Stimulated activated effector memory CD8-positive, alpha-beta T cell treated with anti-CD3 and anti-CD28 coated beads, Interleukin-12 subunit alpha, Interleukin-12 subunit beta, amount 100 ng/mL, for 72 hours (primary cell): ENCODE measurements at places on chromosomes 2 and 18.
A peak's percentile ranks its signal among the peaks of the same experiment; 100 is the strongest.

GRCh38 chr2:178271629-178272333 is 77.5 kb downstream of the OSBPL6 start:
- no peak for DNase-seq

DNA sequence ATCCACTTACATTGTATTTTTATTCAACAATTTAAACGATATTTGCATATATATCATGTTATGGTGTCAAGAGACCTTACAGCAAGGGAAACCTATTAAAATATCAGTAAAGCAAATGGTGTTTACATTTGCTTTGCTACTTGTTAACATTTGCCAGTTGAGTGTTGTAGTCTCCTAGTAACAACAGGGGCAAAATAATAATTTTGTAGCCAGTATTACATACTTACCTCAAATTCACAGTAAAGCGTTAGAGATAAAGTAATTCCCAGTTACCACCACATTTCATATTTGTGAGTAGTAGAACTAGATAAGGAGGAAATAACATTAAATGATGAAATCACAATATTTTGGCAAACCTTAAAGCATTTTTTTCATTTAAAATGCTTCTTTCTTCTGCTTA is 71.3 kb downstream of the FASTKD2 start:
- no peak for DNase-seq

DNA sequence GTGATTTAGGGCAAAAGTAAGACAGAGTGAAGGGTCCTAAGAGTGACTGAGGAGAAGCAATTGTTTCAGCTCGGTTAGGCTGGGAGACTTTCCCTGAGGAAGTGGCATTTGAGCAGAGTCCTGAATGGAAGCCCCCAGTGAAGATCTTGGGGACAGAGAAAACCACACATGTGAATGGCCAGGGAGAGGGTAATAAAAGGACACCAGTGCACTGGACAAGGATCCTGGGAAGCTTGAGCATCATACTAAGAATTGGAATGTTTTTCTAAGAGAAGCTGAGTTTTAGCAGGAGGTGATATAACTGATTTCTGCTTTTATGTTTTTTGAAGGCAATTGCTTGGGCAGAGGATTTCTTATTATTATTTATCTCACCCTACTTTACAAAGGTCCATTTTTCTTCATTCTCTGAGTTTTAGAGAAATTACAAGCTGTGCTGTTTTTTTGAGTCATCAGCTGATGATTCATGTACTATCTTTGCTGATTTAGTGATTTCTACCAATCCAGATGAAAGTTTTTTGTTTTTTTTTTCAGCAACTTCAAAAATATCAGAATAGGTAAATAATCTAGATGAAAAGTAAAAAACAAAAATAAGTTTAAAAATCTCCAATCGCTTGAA is 43.5 kb downstream of the MFSD6 start:
- DNase-seq, result no peak

DNA sequence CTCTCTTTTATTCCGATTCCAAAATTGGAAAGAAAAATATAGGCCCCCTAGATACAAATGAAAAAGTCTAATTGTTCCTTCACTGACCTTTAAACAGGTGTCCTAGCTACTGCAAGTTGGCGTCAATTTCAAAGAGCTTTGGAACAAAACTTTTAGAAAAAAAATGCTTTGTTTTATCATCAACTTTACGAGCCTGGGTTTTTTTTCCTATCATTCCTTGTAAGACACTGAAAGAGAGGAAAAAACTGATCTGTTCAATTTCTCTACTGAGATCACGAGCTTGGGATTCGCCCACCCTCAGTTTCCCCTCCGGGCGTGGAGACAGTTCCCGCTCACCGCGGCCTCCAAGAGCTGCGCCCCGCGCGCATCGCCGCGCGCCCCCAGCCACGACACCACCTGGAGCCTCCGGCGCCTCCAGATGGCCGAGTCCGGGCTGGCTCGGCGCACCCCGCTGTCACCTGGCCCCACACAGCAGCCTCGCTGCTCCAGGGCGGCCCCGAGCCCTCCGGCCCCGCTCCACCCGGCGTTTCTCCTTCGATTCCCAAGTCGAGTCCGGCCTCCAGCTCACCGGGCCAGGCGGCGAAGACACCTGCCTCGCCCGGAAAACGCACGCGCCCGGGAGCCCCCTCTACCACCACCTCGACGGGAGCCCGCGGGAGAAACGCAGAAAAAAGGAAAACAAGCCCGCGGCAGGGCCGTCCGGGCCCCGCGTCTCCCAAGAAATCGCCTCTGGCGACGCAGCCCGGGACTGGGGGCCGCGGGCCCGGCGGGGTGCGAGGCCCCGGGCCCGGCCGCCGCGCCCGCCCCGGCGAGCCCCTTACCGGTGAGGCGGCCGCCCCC is 656 bp downstream of the TBC1D8 start:
- no peak for DNase-seq

DNA sequence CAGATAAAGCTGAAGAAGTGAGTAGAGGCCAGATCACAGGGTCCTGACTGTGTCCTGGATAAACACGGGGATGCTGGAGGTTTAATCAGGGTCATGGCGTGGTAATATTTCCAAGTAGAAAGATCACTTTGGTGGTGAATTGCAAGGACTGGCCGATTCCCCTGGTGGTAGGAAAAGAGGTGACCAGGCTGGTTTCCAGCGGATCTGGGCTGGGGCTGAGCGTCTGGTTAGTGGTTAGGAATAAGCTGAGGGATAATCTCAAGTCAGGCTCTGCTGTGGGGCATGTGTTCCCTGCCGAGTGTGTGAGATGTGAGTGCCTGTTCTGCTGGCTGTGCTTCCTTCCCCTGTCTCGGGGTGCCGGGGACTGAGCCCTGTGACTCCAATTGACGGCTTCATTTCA is 484.0 kb downstream of the TSN start:
- no peak for DNase-seq

DNA sequence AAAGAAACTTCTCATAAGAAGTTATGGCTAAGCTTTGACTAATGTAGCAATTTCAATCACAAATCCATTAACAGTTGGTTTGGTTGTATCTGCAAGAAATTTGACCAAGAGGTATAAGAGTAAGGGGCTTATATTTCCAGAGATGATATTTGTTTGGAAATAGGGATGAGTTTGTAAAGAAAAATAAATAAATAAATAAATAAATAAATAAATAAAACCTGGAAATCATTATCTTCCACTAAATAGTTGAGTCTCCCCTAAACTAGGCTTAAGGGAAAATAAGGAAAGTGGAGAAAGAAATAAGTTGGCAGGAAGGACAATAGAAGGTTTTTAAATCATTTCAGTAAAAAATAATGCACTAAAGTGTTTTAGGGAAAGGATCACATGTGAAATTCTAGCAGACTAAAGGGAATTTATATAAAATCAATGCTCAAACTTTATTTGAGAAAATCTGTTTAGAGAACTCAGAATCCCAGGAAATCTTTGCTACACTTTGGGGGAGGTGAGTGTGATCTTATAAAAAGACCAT is 23.5 kb upstream of the SCN7A start:
- no peak for DNase-seq

DNA sequence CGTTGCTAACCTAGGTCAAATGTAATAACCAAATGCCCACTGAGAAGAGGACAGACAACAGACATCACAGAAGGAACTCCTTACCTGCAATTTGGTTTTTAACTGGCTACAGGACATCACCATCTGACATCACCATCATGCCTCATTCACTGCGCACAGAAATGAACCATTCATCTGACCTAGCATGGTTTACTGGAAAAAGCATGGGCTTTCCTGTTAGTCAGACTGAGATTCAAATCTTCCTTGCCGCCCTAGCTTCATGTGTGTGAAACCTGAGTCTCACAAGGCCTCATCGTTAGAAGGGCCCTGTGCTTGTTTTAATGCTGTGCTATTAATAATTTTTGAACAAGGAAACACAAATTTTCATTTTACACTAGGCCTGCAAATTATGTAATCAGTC is 1.1 kb upstream of the HIBCH start:
- peak; percentile 76 for DNase-seq

DNA sequence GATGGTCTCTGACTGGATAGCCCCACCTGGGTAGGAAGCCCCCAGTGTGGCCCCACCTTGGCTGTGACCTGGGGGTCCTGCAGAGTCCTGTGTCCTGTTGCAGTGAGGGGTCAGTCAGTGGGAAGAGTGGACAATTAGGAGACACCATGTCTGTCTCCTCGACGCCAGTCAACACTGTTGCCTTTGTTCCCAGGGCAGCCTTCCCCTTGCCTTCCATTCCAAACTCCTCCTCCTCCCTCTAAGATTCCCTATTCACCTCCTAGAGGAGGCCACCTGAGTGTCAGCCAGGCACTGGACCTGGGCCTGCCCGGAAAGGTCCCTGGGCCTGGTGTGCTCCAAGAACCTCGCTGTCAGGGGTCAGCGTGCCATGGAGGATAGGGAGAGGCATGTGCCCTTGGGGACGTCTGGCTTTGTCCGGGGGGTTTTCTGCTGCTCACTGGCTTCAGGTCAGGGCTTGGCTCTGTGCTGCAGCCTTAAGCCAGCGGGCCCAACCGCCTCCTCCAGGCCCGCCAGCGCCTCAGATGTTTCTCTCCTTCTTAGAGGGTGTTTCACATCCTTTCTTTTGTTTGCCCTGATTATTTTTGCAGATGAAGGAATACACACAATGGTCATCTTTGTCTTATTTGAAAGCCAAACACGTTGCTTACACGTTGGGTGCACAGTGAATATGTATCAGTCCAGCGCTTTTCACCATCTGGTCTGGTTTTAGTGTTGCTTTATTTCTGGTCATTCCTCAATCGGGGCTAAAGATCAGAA is 68.9 kb downstream of the HPCAL1 start:
- DNase-seq, result no peak

GRCh38 chr2:240991378-240992263 is 6.8 kb upstream of the SNED1 start:
- no peak for DNase-seq

- no peak for DNase-seq
These were observed 244.5 kb downstream of the TCF4 start for GRCh38 chr18:55343396-55344073.

GRCh38 chr2:53252115-53252514 is 515.5 kb upstream of the CHAC2 start:
- DNase-seq, result no peak

GRCh38 chr2:202019689-202020450 is 13.8 kb upstream of the FZD7 start:
- no peak for DNase-seq

DNA sequence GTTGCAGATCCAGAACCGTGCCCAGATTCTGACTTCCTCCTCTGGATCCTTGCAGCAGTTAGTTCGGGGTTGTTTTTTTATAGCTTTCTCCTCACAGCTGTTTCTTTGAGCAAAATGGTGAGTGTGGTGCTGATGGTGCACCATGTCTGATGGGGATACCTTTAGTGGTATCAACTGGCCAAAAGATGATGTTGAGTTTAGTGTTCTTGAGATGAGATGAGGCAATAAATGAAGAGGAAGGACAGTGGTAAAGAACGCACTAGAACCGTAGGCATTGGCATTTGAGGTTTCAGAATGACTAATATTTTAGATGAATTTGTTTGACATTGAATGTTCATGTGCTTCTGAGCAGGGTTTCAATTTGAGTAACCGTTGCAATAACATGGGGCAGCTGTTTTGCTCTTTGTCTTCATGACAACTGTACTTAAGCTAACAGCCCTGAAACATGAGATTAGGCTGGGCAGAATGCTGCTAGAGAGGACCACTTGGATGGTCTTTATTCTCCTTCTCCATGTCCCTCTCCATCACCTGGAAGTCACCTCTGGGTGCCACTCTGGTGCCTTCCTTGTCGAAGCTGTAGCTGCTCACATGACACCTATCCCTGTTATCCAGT is 3.9 kb downstream of the CTLA4 start:
- DNase-seq, result no peak

- DNase-seq, result no peak
These were observed 407.3 kb upstream of the LYPD1 start for GRCh38 chr2:133077269-133077822.

- DNase-seq, result peak; percentile 70
These were observed 916 bp upstream of the PDCD1 start for GRCh38 chr2:241859436-241860183.

DNA sequence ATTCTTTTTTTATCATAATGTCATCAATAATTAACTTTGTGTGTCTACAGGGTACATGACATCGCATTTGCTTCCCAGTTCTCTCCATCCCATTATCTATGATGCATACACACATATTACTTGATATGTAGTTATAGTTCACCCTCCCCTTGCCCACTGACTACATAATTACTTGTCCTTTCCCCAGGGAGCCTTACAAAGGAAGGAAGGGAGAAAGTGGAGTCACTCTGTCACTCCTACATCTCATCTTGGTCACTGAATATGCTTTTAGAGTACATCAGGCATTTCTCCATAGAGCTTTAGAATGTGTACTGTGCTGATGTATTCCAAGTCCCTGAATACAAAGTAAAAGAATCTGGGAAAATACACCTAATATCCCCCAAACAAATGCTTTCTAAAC is 6.0 kb upstream of the DTNA start:
- no peak for DNase-seq

- no peak for DNase-seq
These were observed 89.4 kb upstream of the PXDN start for GRCh38 chr2:1833726-1834125.

- no peak for DNase-seq
These were observed 1.2 kb upstream of the OTX1 start for GRCh38 chr2:63049211-63049969.

DNA sequence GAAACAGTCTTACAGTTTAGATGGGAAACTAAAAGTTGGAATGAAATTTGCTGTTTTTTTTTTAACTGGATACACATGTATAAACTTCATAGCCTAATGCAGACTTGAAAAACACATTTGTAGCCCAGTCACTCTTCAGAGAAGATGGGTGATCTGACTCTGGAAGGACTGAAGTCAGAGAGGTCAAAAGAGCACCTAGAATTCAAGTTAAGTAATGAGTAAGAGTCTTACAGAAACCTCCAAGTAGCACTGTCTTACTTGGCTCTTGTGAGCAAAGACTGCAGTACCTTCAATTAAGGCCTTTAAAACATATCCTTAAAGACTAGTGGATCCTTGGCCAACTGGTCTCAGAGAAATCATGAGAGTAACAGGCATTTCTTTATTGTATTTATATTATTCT is 41.9 kb downstream of the TRAPPC8 start:
- no peak for DNase-seq

DNA sequence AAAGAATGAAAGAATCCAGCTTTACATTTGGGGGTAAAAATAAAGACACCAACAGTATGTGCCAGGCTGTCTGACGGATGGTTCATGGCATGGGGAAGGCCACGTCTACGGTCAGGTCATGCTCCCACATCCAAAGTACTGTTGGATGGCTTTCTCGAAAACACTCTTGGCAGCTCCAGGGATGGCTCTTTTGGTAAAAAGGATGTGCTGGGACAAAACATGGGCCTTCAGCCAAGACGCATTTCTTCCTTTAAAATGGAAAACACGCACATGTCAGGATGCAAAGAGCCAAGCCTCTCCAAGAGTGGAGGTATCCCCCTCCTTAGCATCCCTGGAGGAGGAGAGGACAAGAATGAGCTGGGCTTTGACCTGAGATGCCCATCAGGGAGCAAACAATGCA is 376.5 kb upstream of the KLHL29 start:
- no peak for DNase-seq

DNA sequence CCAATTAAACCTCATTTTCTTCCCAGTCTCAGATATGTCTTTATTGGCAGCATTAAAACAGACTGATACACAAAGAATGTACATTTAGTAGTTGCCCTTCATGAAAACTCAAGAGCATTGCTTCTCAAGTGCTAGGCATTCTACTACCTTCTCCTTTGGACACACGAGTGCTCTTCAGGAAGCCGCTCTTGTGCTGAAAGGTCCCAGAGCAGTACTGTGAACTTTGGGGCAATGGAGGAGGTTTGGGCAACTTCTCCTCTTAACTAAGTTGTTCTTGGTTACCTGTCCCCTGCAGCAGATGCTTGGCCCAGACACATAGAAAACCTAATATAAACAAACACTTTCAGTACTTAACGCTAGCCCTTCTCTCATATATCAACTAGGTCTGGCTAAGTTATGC is 362.8 kb downstream of the DPP10 start:
- no peak for DNase-seq
